ENCODE measurements at places on chromosomes 3 and 15.

DNA sequence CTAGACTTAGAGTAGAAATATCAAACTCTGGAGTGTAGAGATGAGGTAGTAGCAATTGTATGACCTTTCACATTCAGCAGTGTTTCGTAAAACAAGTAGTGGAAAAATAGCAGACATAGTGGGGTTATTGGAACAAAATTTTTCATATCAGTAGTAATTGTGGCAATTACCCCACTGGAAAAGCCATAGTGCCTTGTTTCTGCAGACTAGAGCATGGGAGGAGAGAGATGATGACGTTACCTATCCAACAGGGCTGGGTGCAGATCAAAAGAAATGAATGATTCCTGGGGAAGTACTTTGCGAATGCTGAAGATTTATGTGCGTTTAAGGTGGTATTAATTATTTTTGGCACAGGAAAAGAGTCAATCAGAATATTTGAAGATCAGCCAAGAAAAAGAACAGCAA is 147.0 kb upstream of the LRRFIP2 start:
- DNase-seq: no peak

DNA sequence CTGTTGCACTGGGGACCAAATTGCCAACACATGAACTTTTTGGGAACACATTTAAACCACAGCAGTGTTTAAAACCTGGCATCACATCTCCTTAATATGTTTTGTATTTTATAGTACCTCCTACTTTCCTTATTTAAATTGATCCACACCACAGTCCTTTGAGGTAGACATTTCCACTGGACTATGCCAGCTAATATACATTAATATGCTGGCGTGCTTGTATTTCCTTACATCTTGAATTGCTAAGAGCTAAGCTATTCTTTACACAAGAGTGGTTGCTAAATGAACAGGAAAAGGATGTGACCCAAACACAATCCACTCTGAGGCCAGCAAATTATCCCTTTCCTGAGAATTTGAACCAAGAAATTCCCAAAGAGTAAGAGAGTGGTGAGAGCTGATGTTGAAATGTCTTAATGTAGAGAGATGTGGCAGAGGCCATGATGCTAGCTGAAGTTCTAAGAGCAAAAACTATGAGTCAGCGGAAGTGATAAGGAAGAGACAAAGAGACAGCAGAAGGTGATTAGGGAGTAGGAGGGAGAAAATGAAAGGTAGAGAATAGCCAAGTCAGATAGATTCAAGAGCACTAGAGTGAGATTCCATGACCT is 131.2 kb downstream of the CD47 start:
- DNase-seq: no peak

- DNase-seq: peak; percentile 69
These were observed 4.8 kb downstream of the UBE2E1 start for GRCh38 chr3:23810343-23811184.

DNA sequence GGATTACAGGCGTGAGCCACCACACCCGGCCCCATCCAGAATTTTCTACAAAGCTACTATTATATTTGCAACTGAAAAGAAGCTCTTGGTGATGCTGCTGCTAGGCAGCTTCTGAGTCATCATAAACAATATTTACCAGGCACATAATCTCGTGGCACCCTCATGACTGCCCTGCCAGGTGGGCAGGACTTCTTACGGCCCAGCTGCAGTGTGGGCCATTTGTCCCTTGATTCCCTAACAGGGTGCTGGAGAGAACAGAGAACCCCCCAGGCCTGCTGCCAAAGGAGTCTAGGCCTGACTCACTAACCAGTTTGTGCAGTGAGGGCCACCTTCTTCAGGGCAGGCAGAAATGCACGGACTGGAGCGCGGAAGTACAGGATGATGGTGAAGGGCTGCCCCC is 4.9 kb downstream of the EPB42 start:
- no peak for DNase-seq

DNA sequence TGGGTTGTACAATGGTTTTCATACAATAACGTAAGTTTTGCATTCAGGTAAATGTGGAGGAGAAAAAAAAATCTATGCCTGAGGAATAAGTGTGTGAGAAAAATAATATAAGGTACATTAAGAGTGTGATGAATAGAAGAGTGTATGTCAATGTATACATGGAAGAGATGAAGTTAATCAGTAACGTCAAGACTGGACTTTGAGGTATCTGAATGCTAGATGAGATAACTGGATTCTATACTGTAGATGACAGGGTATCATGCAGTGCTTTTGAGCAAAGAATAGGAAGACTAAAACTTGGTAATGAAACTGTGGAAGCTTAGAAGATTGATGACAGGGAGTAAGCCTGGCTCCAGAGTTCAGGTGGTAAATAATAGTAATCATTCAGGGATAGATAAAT is 666.7 kb upstream of the SGO1 start:
- DNase-seq: no peak

- DNase-seq: no peak
These were observed 124.5 kb upstream of the OSTN start for GRCh38 chr3:191074511-191074910.

GRCh38 chr3:16148783-16149182 is 25.7 kb upstream of the GALNT15 start:
- DNase-seq: no peak

DNA sequence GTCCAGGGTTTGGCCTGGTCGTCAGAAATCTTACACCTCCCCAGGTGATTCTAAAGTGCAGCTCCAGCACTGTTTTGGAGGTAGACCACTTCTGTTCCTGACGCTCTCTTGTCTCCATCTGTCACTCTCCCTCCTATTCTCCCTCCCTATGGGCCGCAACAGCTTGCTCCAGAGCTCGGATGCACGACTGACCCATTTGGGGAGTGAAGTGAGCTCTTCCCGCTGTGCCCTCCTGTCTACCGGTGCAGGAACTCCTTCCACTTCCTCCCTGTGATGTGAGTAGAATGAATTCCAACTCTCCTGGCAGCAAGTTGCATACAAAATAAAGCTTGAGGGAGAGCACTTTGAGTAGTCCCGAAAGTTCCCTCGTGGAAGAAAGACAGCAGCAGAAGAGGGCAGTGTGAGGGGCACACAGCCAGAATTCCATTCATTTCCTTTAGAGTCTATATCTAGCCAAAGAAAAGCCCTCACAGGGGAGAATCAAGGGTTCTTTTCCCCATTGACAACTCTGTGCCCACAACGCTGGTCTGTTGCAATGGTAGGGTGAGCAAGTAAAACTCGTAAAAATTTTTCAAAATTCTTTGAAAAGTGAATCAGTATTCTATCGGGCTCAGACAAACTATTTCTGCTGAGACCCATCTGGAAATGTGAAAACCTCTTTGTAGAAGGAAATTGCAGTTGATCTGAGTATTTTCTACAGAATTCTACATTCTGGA is 39.9 kb upstream of the BDH1 start:
- DNase-seq: peak; percentile 22

DNA sequence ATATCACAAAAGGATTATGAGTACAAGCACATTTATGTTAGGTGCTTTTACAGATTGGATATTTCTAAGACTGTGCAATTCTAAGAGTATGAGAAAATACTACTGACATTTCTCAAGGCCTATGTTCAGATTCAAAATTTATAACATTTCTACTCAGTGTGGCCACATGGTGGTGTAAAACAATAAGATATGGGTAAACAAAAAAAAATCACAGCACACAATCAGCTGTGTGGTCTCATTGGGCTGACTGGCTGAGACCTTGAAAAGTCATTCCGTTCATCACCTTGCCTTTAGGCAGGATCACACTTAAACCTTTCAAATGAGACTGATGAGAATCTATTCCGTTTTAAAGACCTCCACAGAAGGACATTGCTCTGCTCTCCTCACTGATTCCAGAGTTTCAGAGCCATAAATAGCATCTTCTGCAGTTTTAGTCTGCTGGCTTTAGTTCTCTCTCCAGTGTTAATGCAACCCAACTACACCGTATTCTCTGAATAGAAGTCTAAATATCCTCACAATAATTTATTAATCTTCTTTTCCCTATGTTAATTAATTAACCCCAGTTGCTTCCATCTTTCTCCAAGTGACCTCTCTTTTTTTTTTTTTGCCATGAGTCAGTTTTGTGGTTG is 158.2 kb downstream of the SPATA16 start:
- DNase-seq: peak; percentile 4

- DNase-seq: no peak
These were observed 95.5 kb upstream of the DPPA4 start for GRCh38 chr3:109432833-109433232.
